ENCODE measurements at places on chromosomes 5 and 9.

DNA sequence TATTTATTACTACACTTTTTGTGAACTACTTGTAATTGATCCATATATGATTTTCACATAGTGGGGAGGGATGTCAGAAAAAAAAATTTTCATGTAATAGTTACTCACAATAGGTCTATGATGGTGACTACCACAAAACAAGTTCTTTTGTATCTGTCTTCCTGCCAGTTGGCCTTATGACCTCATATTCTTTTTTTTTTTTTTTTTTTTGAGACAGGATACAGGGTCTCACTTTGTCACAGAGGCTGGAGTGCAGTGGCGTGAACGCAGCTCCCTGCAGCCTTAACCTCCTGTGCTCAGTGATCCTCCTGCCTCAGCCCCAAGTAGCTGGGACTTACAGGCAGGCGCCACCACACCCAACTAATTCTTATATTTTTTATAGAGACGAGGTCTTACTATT, 10.9 kb downstream of the SEC24A start:
- DNase-seq: no peak

GRCh38 chr5:114957384-114957783, 212.3 kb downstream of the TRIM36 start:
- DNase-seq: no peak

DNA sequence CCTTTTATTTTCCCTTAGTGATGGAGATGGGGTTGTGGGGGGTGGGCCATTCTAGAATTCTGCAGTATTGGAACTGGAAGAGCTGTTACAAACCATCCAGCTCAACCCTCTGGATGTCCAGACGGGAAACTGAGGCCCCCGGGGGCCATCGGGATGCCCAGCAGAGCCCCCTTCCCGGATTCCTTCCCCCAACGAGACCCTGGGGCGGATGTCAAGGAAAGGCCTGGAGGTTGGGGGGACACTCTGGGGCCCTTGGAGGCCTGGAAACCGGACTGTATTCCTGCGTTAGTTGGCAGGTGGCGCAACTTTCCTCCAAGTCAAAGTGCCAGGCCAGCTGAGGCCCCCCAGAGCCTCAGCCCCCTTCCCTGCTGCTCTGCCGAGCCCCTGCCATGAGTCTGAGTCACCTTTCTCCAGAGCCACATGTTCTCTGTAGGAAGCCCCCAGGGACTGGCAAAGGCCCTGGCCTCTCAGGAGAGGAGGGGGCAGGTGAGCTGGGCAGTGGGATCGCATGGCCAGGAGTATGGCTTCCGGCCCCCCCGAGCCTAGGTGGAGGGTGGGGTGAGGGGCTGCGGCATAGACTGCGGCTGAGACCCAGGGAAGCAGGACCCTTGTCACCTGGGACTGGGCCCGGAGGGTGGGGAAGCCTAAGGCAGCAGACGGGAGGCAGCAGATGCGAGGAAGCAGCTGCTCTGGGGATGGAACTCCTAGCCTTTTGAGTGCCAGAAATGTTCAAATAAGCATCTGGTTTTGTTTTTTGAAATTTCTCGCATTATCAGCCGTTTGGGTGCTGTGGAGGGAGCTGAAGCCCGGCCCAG, 17.8 kb upstream of the FIBCD1 start:
- no peak for DNase-seq

DNA sequence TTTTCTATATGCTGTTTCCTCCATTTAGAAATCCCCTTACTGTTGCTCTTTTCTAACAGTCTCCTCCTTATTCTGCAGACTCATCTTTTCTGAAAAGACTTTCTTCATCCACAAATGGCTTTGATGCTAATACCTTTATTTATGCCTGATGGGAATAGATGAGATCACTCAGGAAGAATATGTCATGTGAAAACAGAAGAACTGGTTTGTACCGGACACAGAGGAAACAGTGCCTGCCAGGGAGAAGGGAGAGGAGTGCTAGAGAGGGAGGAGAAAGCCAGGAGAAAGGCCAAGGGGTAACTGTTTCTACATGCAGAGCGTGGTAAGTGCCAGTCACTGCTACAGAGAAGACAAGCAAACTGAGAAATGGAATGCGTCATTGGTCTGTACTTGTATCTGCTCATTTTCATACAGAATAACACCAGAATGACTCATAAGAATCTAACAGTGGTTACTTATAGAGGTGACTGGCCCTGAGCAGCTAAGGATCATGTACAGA, 45.9 kb upstream of the PJA2 start:
- DNase-seq: no peak

- DNase-seq: no peak
Observed at GRCh38 chr5:169300468-169301385, at the start of gene SLIT3. TSS of gene SLIT3 (minus strand) at chr5:169301139. CDS start at chr5:169300709, 430 bp downstream.

GRCh38 chr9:133710661-133711427, 27.3 kb downstream of the SARDH start:
- DNase-seq: no peak

DNA sequence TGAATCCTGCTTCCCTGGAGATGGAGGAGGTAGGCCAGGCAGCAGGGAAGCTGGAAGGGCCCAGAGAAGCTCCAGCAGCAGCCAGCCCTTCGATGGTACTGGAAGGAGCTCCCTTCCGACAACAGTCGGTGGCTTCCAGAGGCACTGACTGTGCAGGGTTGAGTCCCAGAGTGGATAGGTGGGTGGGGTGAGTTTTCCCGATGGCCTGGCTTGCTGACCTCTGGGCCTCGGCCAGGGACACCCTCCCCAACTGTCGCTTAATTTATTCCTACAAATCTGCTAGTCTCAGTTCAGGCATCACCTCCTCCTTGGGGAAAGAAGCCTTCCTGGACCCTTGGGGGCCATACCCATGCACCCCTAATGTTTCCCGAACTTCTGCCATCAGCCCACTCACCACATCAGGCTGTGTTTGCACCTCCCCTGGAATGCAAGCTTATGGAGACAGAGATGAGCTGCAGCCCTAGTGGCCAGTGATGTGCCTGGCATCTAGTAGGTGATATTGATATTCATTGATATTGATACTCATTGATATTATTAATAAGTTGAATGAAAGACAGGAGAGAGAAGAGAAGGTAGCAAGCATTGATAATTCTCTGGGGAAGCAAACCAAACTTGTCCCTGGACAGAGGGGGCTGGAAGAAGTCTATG, 104.6 kb upstream of the BOD1 start:
- no peak for DNase-seq

GRCh38 chr5:124528838-124529237, 217.6 kb downstream of the ZNF608 start:
- no peak for DNase-seq

DNA sequence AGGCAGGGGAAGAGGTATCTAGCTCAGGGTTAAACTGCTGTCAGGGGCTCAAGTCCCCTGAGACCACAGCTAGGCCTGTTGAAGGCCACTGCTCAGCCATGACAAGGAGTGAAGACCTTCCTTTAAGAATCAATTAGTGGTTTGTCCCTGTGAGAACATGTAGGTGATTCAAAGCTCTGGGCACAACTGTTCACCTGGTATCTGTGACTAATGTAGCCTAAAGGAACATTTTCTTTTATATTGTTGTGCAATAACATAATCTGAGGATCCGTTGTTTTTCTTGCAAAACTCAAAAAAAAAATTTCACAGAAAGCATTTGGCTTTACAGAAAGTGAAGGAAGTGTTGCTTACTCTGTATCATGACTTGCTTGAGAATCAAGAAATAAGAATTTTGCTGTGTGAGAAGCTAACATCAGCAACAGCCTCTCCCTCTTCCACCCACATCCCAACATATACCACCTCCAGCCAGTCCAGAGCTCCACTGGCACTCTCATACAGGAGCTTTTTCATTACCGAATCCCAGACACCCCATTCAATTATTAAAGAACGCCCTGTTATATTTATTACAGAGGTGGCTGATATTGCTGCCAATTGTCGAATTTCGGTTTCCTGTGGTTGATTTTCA, 807.0 kb downstream of the TLE4 start:
- DNase-seq: no peak

DNA sequence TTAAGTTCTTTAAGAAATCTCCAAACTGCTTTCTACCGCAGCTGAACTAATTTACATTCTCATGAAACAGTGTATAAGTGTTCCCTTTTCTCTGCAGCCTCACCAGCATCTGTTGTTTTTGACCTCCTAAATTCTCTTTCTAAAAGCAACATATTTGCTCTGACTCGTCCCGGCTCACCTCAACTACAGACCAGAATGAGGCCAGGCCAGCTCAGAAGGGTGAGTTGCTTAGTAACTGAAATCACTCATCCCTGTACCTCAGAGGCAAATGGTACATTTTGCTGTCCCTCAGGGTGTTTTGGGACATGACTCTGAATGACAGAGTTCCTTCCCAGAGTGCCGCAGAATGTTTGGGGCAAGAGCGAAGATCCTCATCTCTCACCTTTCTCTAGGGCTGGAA, 127.5 kb downstream of the FRMD3 start:
- no peak for DNase-seq

GRCh38 chr5:151699071-151699901, 12.6 kb upstream of the SPARC start:
- no peak for DNase-seq

DNA sequence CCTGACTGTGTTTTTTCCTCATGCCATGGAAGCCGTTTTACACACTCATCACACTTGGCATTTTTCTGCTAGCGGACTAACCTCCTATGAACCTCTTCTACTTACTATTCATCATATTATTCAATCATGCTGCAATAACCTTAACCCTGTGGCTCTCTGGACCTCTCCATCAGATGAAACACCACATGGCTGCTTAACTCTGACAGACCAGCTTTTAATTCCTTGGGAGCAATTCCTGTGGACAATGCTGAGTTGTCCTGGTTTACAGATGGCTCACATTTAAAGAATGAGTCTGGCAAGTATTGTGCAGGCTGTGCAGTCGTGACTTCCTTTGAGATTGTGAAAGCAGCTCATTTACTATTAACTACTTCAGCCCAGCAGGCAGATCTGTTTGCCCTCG, 9.0 kb downstream of the OR1J1 start:
- DNase-seq: no peak

Measured in CD4-positive, alpha-beta T cell (primary cell).